ENCODE measurements at places on chromosomes 7 and 10. TPM values are rescaled to one million over a fixed set of nuclear protein-coding genes. Genes with fewer than 3 reads are reported as not detected.
A peak's percentile ranks its signal among the peaks of the same experiment; 100 is the strongest.

Gene ZNF804B
- total RNA-seq: not detected

DNA sequence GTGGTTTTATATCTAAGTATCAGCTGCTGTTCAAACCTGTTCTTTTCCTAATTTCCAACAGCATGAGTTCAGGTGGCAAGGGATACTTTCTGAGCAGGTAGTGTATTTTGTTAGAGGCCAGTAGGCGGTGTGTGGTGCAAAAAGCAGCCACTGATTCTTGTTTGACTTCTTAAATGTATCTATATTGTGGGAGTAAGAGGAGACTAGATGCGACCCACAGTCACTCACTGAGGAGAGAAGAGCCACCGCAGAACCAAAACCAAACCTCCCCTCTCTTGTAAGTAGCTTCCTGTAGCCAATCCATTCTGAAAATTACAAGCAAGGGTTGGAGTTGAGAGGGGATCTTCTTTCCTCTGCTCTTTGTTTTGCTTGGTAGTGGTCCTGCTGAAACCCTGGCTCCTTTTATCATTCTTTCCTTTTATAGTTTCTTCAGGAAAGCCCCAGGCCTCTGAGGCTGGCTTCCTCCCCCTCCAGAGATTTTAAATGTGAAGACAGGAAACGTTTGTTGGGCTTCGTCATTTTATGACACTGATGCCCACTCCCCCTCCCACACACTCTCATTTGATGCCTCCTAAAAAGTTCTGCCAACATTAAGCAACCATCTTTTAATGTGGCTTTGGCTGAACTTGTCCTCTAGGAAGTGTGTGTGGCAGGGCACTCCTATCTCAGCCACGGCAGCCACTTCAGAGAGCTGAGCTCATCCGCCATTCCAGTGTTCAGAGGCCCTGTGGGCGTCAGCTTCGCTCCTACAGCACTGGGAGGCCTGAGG, 566.0 kb downstream of the SUGCT start:
- no peak for DNase-seq

DNA sequence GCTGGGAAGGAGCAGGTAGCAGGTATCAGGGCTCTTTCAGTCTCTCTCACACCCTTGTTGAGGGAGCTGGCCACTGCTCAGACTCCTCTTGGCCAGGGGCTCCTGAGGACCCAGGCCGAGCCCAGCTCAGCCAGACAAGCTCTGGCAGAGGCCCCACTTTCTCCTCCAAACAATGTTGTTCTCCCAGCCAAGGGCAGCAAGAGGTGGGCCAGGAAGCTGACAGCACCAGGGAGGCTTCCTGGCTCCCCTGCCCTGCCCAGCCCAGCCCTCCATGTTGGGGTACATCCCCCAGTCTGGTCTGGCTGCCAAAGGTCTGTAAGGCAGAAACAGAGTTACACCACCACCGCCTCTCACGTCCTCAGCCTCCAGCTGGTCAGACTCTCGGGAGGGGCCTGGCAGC, 33.9 kb upstream of the COL13A1 start:
- DNase-seq: peak; percentile 32

GRCh38 chr10:71984809-71985388, 20.7 kb downstream of the CHST3 start:
- peak; percentile 19 for DNase-seq

Gene GCK
- 2.8 TPM for total RNA-seq

Gene RGR
- not detected for total RNA-seq

Gene VPS50
- total RNA-seq: 11.0 TPM

Gene DLG5
- 28.2 TPM for total RNA-seq

Gene SOSTDC1
- not detected for total RNA-seq

- no peak for DNase-seq
These were observed 367.8 kb upstream of the GALNT17 start for GRCh38 chr7:70763961-70764691.

DNA sequence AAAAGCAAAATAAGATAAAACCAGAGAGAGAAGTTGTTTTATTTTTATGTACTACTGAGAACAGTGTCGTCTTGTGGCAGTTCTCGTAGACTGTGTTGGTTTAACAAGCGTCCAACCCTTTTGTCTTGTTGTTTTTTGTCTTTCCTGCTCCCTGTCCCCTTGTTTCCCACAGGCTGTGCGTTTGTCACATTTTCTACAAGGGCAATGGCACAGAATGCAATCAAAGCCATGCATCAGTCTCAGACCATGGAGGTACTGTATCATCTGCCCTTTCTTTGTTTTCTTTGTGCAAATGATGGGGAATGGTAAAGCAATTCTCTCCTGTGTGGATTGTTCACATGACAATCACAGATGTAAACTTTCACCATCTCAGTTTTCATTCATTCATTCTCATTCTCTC, 248.8 kb downstream of the CELF2 start:
- no peak for DNase-seq

GRCh38 chr10:89684604-89685003, 16.8 kb upstream of the KIF20B start:
- no peak for DNase-seq

DNA sequence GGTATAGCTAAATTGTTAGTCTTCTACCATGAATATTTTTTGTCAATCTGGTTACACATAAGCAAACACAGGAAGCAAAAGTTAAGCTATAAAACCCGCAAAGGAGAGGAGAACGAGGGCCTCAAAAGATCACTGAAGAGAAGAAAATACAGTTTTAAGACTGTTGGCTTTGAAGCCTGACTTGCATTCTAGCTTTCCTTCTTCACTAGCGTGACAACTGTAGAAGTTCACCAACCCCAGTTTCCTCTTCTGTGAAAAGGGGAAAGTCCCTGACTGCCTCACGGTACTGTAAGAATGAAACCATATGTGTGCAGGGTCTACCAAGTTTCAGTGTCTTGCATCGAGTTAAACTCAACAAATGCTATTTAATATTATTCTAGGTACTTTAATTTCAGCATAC, 7.5 kb upstream of the LRRN3 start:
- no peak for DNase-seq

Gene AGAP9
- 5.3 TPM for total RNA-seq

Gene RHBDD2
- total RNA-seq: 28.1 TPM

- DNase-seq: peak; percentile 33
These were observed 33.9 kb upstream of the ZNF273 start for GRCh38 chr7:64869121-64869725.

DNA sequence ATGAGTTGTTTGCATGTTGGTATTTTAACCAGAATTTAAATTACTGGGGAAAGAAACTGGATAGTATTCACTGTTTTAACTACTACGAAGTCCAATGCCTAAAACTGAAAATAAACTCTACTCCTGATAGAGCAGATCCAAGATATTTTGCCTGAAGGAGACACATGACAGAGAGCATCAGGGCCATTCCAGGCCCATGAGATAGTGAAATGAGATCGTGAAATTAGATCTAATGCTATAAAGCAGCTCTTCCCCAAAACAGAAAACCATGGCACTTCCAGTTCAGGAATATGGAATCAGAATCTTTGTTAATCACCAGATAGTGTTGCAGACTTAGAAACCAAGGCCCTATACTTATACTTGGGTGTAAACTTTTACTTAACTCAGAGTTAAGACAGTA, 124.3 kb upstream of the CACNA2D1 start:
- DNase-seq: no peak

Gene NCF1
- total RNA-seq: 0.31 TPM

- peak; percentile 82 for DNase-seq
These were observed 121.3 kb downstream of the MYL10 start for GRCh38 chr7:101507791-101508252.

GRCh38 chr7:48511080-48511479, 339.8 kb downstream of the ABCA13 start:
- DNase-seq: no peak

- no peak for DNase-seq
These were observed 271.2 kb downstream of the SUGCT start for GRCh38 chr7:40405991-40406390.

GRCh38 chr7:55223023-55223422, 142.1 kb upstream of the LANCL2 start:
- no peak for DNase-seq

- no peak for DNase-seq
These were observed 176.5 kb downstream of the PFKFB3 start for GRCh38 chr10:6379015-6379776.

- no peak for DNase-seq
These were observed 2.2 kb upstream of the ACHE start for GRCh38 chr7:100897772-100898454.

- DNase-seq: no peak
These were observed 319.0 kb downstream of the GLRX3 start for GRCh38 chr10:130455111-130455695.

DNA sequence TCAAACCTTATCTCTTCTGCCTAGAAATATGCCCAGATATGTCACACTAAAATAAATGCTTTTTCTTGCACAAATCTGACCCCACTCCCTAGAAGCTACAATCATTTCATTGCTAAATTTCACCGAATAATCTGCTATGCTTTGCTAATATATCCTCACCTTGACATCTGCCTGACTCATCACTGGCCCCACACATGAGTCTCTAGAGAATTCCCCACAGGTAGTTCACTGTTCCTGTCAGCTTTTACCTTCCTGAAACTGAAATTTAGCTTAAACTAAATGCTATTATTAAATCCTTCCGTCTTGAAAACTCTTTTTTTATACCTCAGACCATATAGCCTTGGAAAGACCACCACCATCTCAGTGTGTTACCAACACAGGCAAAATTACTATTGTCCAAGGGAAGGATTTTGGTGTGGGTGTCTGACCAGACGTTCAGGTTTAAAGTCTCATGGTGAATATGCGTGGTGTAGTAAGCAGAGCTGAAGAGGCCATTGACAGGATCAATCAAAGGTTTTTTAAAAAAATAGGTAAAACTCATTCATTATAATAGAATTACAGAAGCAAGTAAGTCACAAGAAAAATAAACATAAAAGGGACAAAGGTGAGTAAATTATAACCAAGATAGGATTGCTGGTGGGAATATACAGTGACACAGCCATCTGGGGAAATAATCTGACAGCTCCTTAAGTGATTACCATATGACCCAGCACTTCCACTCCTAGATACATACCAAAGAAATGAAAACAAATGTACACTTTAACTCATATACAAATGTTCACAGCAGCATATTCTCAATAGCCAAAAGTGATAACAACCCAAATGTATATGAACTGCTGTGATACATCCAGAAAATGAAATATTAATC, 173.5 kb downstream of the KMT2E start:
- no peak for DNase-seq

DNA sequence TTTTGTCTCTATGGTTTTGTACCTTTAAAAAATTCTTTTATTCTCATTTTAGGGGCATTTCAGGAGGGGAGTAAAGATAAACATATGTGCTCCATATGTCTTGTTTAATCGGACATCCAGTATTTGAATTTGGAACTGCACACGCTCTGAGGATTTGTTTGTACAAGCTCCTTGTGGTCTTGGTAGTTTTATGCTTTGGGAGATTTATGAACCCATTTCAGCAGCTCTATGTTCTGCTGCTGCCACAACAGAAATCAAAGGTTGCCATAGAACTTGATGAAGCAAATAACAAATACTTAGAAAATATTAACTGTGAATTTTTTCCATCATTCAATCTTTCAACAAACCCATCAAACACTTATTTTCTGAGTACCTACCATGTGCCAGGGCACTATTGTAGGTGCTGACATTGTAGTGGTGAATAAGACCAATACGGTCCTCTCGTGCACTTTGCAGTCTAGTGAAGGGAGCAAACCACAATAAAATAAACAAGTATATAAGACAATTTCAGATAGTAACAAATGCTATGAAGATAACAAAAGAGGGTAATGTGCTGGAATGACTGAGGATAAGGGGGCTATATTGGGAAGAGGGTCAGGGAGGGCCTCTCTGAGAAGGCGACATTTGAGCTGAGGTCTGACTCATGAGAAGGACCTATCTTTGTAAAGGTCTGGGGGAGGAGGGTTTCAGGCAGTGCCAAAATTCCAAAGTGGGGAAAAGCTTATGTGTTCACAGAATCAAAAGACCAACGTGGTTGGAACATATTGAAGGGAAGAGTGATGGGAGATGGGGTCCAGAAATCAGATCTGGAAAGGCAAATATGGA, 30.4 kb downstream of the MYPN start:
- no peak for DNase-seq

DNA sequence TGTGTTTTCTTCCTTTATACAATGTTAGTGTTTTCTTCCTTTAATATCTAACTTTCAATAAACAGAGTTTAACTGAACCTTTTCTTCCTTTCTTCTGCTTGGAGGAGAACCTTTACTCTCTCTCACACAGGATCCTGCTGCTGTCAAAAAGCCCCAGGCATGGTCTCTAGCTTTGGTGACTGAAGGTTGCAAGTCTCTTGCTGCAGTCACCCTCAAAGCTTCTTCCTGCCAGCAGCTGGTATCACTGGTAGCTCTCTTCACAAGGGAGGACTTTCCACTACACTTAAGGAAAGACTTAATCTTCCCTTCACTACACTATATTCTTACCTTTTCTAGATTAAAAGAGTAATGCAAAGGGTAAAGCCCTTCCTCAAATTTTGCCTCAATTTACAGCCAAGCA, 153.4 kb downstream of the SGMS1 start:
- no peak for DNase-seq

Gene ADCY1
- 5.6 TPM for total RNA-seq

DNA sequence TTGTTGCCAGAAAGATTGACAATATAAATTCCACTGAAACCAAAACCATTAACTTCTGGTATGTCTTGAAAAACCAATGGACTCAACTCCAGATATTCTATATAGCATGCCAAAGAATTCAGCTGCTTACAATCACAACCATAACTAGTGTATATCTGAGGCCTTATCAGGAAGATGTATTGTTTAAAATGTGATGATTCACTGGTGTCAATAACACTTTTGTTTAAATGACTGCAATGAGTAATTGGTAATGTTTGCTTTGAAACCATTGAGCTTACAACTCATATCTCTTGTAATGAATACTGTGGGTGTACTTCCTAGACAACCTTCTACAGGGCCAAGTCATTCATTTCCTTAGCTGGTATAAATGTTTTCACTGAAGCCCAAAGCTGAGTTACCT, 727.9 kb upstream of the KCND2 start:
- no peak for DNase-seq

DNA sequence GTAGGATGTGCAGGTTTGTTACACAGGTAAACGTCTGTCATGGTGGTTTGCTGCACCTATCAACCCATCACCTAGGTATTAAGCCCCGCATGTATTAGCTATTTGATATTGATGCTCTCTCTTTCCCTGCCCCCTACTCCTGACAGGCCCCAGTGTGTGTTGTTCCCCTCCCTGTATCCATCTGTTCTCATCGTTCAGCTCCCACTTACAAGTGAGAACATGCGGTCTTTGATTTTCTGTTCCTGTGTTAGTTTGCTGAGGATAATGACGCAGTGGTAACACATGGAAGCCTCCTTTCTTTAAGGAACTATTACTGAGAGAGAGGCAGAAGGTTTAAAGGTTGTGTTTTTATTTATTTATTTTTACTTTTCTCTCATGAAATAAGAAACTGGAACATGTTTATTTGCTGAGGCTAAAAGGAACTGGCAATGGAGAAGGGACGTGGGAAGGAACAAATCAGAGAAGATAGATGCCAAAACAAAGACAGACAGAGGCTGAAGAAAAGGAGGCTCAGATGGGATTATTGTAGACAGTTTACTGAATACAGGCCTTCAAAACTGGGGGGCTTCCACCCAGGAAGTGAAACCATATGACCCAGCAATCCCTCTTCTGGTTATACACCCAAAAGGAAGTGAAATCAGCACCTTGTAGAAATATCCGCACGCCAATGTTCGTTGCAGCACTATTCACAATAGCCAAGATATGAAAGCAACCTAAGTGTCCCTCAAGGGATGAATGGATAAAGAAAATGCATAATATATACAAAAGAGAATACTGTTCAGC, 556.3 kb downstream of the GRM8 start:
- no peak for DNase-seq
